Stimulated activated CD4-positive, alpha-beta T cell treated with anti-CD3 and anti-CD28 coated beads, Interleukin-1b, Interleukin-23, amount 100 ng/mL, for 1 hour (primary cell): ENCODE measurements at places on chromosomes 12 and 14.

GRCh38 chr14:104978746-104979691 lies 845 bp upstream of the AHNAK2 start:
- DNase-seq: no peak

GRCh38 chr12:114405519-114406271 lies at the start of gene TBX5:
Gene TBX5, minus strand, starts transcription at chr12:114406144. Its CDS starts 2,246 bp downstream, at chr12:114403898.
- DNase-seq: no peak

- DNase-seq: no peak
Measured at GRCh38 chr12:112830901-112831300, 39.4 kb downstream of the RPH3A start.

GRCh38 chr12:67996347-67996746 lies 7.1 kb downstream of the IFNG-AS1 start:
- no peak for DNase-seq

DNA sequence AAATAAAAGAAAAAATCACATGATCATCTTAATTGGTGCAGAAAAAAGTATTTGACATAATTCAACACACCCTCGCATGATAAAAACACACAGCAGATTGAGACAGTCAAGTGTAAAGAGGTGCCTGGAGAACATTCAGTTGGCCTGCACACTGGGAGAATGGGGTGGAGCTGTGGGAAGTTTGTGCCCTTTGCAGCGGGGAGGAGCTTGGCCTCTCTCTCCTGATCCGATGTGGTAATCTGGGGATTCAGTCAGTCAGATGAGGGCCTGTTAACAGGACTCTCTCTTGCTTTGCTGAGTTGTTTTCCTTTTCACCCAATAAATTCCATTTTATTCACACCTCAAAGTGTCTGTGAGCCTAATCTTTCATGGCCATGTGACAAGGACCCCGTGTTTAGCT lies 5.9 kb downstream of the SERPINA6 start:
- no peak for DNase-seq

GRCh38 chr12:26029736-26030022 lies 71.2 kb downstream of the RASSF8 start:
- DNase-seq: no peak

GRCh38 chr14:89027097-89027740 lies 202.8 kb downstream of the TTC8 start:
- DNase-seq: no peak

GRCh38 chr12:92496790-92497189 lies 206.0 kb upstream of the PLEKHG7 start:
- DNase-seq: no peak

- DNase-seq: no peak
Measured at GRCh38 chr14:55477680-55478079, 37.3 kb upstream of the TBPL2 start.

- no peak for DNase-seq
Measured at GRCh38 chr14:95318399-95319311, 1.1 kb downstream of the CLMN start.

DNA sequence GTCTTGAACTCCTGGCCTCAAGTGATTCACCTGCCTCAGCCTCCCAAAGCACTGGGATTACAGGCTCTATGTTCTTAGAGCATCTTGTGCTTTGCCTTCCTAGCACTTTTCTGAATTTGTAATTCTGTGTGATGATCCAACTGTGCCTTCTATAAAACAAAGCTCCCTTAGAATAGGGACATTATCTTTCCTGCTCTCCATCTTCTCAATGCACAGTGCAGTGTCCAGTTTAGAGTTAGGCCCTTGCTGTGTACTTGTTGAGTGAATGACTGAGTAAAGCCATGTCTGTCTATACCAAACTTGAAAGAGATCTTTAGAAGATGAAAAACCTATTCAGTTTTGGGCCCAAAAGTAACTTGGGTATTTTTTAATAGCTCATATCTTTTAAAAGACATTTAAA lies 5.2 kb downstream of the WDR20 start:
- DNase-seq: no peak

DNA sequence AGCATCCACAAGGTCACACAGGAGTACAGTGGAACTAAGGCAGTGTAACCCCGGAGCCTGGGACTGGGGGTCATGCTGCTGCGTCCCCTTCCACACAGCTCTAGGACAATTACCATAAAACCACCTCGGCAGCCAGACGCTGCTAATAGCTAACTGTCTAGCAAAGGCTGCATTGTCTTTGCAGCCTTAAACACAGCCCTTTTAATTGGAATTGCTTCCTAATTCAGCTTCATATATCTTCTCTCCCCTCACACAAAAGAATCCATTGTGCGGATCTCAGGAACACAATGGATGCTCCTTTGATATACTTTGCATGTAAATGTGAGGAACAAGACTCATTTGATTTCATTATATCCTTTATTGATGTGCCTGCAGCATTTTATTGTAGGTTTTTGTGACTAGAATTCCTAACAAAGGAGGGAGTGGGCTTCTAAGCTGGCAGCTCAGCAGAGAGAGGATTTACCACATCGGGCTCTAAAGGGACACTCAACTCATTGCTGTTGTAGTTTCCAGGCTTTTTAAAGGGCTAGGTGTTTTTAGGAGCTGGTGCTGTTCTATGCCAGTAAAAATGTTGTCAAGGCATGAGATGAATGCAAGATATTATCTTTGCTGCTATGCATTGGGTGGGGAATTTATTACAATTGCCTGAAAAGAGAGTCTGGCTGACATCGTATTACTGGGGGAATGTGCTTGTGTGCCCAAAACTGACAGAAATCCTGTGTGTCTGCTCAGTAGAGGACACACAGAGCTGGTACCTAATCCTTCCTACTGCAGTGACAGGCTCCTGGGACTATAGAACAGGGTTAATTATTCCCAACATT lies 30.4 kb upstream of the DACT1 start:
- no peak for DNase-seq

DNA sequence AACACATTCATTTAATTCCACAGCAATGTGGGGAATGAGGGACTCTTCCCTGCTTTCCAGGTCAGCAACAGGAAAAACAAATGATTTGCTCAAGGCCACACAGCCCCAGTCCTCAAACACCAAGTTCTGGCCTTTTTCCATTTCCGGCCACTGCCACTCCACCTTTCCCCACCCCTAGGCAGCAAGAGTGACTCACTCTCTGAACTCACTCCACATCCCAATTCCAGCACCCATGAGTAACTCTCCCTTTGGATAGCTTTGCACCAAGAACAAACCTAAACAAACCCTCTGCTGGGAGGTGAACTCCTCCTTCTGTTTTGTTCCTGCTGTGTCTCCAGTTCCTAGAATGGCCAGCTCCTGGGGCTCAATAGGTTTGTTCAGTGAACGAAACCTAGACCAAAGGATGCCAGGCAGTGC lies 30.4 kb upstream of the PLEKHG6 start:
- no peak for DNase-seq

DNA sequence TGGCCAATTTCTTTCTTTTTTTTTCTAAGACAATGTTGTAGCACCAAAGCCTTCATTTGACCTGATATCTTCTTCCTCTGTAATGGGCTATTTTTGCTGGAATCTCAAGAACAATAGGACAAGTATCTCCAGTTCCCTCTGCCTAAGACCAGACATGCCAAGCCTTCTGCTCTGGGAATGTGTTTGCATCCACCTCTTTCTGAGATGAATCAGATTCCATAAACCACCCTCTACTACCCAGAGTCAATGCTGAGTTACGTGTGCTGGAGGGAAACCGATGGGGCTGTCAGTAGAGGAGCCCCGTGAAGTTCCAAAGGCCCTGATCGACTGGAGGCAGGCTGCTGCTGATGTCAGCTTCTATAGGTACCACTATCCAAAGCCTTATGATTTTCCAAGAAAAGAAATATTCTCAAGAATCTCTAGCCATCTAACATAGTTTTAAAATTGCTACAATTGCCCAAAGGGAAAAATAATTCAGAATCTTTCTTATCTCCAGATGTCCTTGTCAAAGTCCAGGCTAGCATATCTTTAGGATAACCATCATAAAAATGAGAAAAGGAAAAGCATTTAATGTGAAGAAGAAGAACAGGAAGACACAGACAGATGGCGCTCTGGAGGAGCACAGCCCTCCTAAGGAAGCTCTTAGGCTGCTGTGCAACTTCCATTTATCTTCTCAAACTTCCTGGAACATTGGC lies 101.9 kb downstream of the SLC8A3 start:
- DNase-seq: no peak

DNA sequence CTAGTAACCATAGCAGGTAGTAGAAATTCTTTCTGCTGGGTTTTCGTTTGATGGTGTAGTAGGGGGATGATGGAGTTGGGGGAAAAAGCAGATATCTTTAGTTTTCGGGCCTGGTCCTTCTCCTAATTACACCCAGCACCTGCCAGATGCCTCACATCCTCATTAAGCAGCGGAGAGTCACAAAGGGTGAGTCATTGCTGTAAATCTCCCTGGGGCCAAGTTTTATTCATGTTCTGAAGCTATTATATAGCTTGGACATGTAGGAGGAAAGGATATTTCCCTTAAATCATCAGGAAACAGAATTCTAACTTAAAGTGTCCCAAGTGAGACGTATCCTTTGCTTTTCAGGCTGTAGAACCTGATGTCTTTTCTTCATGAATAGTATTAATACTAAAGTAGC lies 4.9 kb upstream of the NECAP1 start:
- DNase-seq: no peak

GRCh38 chr12:97760601-97761000 lies 298.0 kb downstream of the RMST start:
- no peak for DNase-seq

- no peak for DNase-seq
Measured at GRCh38 chr12:5396541-5396940, 35.4 kb upstream of the NTF3 start.

GRCh38 chr12:54058128-54058768 lies 4.6 kb downstream of the HOXC4 start:
- no peak for DNase-seq

DNA sequence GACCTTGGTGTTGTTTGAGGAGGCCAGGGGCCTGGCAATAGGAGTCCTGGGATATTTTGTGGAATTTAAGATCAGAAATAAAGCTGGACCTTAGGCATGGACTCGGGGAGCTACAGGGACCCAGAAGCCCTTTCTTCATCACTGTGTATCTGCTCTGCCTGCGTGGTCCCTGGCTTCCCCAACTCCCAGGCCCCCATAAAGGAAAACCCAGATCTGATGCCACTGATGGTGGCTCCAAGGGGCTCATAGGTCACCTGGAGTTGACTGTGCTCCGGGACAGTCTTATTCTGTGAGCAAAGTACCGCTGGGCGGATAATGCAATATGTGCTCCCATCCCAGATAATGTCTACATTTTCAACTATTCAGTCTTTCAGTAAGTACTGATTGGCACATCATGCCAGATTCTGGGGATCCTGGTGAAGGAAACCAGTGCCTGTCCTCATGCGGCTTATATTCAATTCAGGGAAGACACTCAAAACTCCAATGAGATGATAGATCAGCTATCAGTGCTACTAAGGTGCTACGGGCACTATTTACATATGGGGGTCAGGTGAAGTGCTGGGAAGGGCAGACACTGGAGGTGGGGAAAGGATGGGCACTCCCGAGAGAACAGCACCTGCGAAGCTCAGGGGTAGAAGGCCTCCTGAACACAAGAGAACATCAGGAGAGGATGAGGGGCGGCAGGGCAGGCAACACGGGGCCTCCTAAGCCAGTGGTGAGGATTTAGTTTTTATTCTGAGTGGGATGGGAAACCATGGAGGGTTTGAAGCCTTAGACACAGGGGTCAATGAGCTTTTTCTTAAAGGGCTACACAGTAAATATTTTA lies 5.5 kb upstream of the SELPLG start:
- DNase-seq: no peak

GRCh38 chr12:14384783-14385638 lies 19.5 kb downstream of the ATF7IP start:
- peak; percentile 14 for DNase-seq

- DNase-seq: no peak
Measured at GRCh38 chr12:77521508-77522115, 309.1 kb upstream of the NAV3 start.

- no peak for DNase-seq
Measured at GRCh38 chr12:53474819-53475218, 22.9 kb downstream of the PCBP2 start.

DNA sequence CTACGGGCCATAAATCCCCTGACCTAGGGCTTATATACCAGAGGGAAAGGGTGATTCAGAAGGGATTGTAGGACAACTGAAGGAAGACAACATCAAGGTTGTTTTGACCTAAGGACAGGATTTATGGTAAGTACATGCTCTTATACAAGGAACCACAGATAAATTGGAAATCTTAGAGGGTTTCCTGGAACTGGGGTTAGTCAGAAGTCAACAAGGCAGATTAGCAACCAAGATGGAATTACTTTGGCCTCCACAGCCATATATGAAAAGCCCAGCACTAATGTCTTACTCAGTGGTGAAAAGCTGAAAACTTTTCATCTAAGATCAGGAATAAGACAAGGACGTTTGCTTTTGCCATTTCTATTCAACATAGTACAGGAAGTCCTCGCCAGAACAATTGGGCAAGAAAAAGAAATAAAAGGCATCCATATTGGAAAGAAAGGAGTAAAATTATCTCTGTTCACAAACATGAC lies 5.4 kb downstream of the TMBIM4 start:
- DNase-seq: no peak

DNA sequence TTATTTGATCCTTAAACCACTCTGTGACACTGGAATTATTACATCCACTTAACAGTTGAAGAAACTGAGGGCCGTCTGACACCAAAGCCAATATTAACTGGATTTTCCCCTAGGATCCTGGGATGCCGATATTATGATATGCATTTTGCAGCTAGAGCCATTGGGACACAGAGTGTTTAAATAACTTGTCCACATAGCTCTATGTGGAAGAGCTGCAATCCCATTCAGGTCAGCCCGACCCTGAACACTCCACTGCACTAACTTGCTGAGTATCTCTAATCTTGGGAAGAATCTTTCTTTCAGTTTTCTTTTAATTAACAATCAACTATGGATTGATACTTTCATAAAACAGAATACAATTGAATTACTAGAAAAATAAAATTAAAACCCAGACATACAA lies 37.9 kb downstream of the RMST start:
- no peak for DNase-seq

DNA sequence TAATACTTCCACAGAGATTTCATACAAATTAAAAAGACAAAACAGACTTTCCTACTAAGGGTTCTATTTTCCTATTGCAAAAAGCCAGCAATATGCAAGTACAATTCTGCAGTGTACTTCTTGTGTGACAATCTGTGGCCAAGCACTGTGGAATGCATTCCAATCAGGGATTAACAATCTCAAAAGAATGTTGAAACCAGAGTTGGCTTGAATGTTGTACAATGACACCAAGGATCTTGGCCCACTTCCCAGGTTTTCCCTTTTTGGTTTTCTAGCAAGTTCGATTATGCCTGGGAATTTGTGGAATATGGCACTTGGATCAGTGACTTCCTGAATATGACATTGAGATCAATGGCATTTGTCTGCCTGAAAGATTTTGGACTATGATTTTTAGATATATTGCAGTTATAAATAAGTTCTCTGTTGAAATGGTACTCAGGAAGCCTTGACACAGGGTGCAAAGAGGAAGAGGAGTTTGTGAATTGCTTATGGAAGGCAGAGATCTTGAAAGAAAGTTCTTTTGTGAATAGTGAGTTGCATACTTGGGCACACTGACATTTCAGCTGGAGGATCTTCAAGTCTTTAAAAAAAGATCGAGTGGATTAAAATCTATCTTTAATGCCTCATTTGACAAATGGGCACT lies 81.4 kb upstream of the FERMT2 start:
- no peak for DNase-seq

- DNase-seq: no peak
Measured at GRCh38 chr12:62933220-62933601, 1.7 kb downstream of the PPM1H start.

GRCh38 chr12:27534060-27534764 lies 10.2 kb downstream of the PPFIBP1 start:
- DNase-seq: no peak
